ENCODE measurements at places on chromosomes 5 and 9. TPM values are rescaled to one million over a fixed set of nuclear protein-coding genes. Genes with fewer than 3 reads are reported as not detected.

- H3K27ac ChIP-seq = peak overlapping the region; percentile 97
- no peak for DNase-seq
- H3K36me3 ChIP-seq = peaks cover 7% of the 10 kb centered on the region
- H3K27me3 ChIP-seq = peaks cover 8% of the 10 kb centered on the region
These were observed 105.3 kb downstream of the PCSK1 start for GRCh38 chr5:96327722-96328121.

GRCh38 chr5:10580531-10581423 is 16.9 kb downstream of the ANKRD33B start:
- peaks cover 4% of the 10 kb centered on the region for H3K36me3 ChIP-seq
- no peak overlapping the region for H3K4me3 ChIP-seq

DNA sequence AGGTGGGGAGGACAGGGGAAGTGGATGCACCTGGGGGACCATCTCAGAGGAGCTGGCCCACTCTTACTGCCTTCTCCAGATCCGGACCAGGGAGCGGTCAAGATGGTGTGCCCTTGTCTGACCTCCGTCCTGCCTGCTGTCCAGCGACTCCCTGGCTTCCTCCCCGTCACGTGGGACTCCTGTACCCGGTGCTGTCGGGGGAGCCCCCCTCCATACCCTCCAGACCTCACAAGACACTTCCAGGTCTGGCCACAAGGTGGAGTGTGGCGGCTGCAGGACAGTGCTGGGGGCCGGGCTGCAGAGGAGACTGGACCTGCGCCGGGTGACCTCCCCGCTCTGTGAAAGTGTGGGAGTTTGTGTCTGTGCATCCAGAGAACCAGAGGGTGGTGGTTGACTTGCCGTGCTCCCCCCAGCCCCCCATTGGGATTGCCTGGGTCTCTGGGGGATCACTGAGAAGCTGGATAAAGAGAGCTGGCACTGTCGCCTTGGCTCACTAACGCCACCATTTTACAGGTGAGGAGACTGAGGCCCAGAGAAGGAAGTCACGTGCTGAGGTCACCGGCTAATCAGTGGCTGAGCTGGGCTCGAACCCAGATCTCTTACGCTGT is 1.9 kb upstream of the CRB2 start:
- H3K27ac ChIP-seq = no peak overlapping the region
- no peak overlapping the region for H3K4me3 ChIP-seq
- no peaks in the 10 kb centered on the region for H3K36me3 ChIP-seq
- DNase-seq = peak; percentile 92

DNA sequence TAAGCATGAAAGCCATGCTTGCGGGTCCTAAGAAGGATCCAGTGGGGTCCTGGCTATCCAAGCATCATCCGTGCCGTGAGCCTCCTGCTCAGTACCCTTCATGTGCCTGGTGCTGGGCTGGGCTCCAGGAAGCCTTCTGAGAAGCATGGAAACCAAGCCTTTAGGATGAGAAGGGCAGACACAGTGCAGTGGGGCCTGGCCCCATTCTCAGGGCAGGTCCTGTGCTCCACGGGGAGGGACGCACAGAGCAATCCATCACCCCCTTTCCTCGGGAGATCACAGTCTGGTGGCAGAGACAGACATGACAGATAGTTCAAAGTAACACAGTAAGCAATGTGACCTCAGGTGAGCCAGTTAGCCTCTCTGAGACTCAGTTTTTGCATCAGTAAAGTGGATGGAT is 76.9 kb downstream of the RGS3 start:
- H3K4me1 ChIP-seq = peaks cover 58% of the 10 kb centered on the region
- H3K27ac ChIP-seq = peak overlapping the region; percentile 38
- no peaks in the 10 kb centered on the region for H3K36me3 ChIP-seq
- H3K4me3 ChIP-seq = no peak overlapping the region
- DNase-seq = no peak
- H3K27me3 ChIP-seq = peaks cover 14% of the 10 kb centered on the region

GRCh38 chr9:132268725-132269352 is 85.9 kb downstream of the SETX start:
- peaks cover 22% of the 10 kb centered on the region for H3K4me1 ChIP-seq
- peak; percentile 82 for DNase-seq
- H3K4me3 ChIP-seq = no peak overlapping the region

GRCh38 chr9:127897193-127897692 is 2.2 kb downstream of the ST6GALNAC6 start:
- no peak overlapping the region for H3K4me3 ChIP-seq
- peak; percentile 82 for DNase-seq
- peaks cover 3% of the 10 kb centered on the region for H3K27me3 ChIP-seq
- H3K4me1 ChIP-seq = peaks cover 1% of the 10 kb centered on the region
- peaks cover 20% of the 10 kb centered on the region for H3K36me3 ChIP-seq

DNA sequence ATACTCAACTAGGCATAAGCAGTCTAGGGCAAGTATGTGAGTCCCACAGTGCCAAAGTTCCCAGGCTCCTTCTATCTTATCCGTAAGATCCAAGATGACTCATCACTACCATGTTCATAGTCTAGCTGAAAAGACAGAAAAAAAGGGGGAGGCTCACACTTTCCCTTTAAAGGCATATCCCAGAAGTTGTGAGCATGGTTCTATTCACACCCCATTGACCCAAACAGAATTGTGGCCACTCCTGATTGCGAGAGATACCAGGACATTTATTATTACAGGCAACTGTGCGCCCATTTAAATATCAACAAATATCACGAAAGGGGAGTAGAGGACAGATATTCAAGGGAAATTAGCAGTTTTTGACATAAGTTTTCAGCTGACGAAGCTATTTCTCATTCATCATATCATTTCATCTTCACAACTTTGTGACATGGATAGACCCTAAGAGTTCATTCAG is 8.1 kb upstream of the PFDN1 start:
- DNase-seq = no peak
- no peak overlapping the region for H3K4me3 ChIP-seq
- no peak overlapping the region for H3K27ac ChIP-seq
- no peaks in the 10 kb centered on the region for H3K27me3 ChIP-seq
- H3K36me3 ChIP-seq = no peaks in the 10 kb centered on the region

- no peak for DNase-seq
- peaks cover 6% of the 10 kb centered on the region for H3K27me3 ChIP-seq
- H3K4me3 ChIP-seq = peak overlapping the region; percentile 74
- H3K27ac ChIP-seq = no peak overlapping the region
These were observed 32.1 kb downstream of the SMARCA2 start for GRCh38 chr9:2047144-2047671.

GRCh38 chr9:68999393-69000105 is 14.4 kb downstream of the PRKACG start:
- H3K27ac ChIP-seq = no peak overlapping the region
- no peak overlapping the region for H3K4me3 ChIP-seq
- H3K4me1 ChIP-seq = peaks cover 3% of the 10 kb centered on the region
- H3K27me3 ChIP-seq = no peaks in the 10 kb centered on the region
- H3K36me3 ChIP-seq = no peaks in the 10 kb centered on the region
- peak; percentile 53 for DNase-seq

DNA sequence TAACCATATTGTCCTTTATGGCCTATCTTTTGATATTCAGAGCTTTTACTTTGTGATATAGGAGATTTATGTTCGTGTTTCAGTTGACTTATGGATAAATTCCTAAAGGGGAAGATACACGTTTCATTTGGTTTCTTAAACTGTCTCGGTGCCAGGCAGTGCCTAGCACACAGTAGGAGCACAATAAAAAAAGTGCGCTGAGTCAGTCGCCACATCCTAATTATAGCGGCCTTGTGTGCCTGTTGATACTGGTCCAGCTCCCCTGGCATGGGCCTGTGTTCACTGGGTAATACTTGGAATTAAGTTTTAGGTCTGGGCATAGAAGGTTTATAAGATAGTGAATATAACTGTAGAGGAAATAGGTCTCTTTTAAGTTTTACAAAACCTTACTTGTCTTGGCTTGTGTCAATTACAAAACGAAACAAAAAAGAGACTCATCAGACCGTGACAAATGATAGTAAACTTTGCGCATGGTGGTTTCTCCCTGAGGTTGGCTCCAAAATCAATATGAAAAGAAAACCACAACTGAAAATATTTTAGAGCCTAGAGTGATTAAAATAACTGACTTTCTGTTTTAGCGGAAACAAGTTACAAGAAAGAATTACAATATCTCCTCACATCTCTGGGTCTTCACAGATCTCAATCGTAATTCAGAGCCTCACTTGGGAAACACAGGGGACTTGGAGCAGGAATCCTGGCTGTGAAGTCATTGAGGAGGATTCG is 84.8 kb downstream of the MVB12B start:
- H3K4me3 ChIP-seq = no peak overlapping the region
- H3K4me1 ChIP-seq = peaks cover 7% of the 10 kb centered on the region
- H3K36me3 ChIP-seq = no peaks in the 10 kb centered on the region
- H3K27ac ChIP-seq = no peak overlapping the region

GRCh38 chr9:17062497-17062896 is 72.3 kb upstream of the CNTLN start:
- DNase-seq = no peak
- no peaks in the 10 kb centered on the region for H3K4me1 ChIP-seq
- H3K36me3 ChIP-seq = no peaks in the 10 kb centered on the region

GRCh38 chr9:133101356-133102189 is 19.5 kb downstream of the RALGDS start:
- H3K36me3 ChIP-seq = peaks cover 24% of the 10 kb centered on the region
- H3K27ac ChIP-seq = peak overlapping the region; percentile 68
- no peak overlapping the region for H3K4me3 ChIP-seq
- peaks cover 3% of the 10 kb centered on the region for H3K4me1 ChIP-seq
- DNase-seq = no peak
- H3K27me3 ChIP-seq = peaks cover 24% of the 10 kb centered on the region

GRCh38 chr5:143390941-143391340 is 12.5 kb downstream of the NR3C1 start:
- no peak overlapping the region for H3K4me3 ChIP-seq
- H3K36me3 ChIP-seq = peaks cover 1% of the 10 kb centered on the region
- no peaks in the 10 kb centered on the region for H3K27me3 ChIP-seq
- no peak overlapping the region for H3K27ac ChIP-seq
- no peak for DNase-seq

- H3K36me3 ChIP-seq = no peaks in the 10 kb centered on the region
- no peak for DNase-seq
- H3K27me3 ChIP-seq = peaks cover 15% of the 10 kb centered on the region
- peaks cover 31% of the 10 kb centered on the region for H3K4me1 ChIP-seq
- H3K4me3 ChIP-seq = no peak overlapping the region
These were observed 13.0 kb downstream of the CXXC5 start for GRCh38 chr5:139660923-139661814.

DNA sequence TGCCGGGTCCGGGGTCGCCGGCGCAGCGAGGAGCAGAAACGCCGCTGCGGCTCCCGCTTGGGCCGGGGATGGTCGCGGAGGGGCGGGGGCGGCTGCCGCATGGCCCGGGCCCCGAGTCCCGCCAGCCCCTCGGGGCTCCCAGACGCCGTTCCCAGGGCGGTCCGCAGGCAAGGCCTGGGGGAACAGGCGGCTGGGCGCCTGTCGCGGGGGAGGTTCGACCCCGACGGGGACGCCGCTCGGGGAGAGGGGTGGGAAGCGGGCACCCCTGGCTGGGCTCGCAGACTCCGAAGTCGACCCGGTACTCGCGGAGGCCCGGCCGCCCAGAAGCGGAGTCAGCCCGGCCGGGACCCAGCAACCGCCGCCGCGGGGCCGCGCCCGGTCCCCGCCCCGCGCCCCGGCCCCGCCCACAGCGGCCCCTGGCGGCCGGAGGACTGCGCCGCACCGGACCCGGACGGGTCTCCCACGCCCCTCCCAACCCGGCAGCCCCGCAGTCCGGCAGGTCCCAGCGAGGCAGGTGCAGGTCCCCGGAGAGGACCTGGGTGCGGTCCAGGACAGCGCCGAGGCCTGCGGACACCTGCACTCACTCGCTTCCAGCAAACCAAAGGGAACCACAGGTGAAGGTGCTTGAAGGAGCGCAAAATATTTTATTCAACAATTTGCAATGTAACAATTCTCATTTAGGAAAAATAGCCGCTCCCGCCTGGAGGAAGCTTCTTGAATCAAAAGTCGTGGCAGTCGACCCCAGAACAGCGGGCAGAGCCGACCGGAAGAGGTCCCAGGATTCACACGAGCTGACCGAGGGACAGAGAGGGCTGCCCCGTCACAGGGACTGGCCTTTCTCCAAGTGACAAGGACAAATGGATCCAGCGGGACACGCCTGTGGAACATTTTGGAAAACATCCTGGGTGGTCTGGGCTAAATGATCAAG is at the start of gene INPP5E:
Gene INPP5E, minus strand, starts transcription at position 365 of the 928 bp plus-strand sequence. CDS start 426 bp downstream, outside the sequence.
- H3K36me3 ChIP-seq = no peaks in the 10 kb centered on the region
- DNase-seq = peak; percentile 91
- peaks cover 14% of the 10 kb centered on the region for H3K4me1 ChIP-seq
- no peak within 1 kb of the TSS for H3K27ac ChIP-seq
- H3K4me3 ChIP-seq = peak within 1 kb of the TSS; percentile 89

GRCh38 chr5:72622170-72622760 is 115.1 kb upstream of the ZNF366 start:
- H3K27ac ChIP-seq = no peak overlapping the region
- no peak overlapping the region for H3K4me3 ChIP-seq
- no peaks in the 10 kb centered on the region for H3K36me3 ChIP-seq
- no peak for DNase-seq
- no peaks in the 10 kb centered on the region for H3K4me1 ChIP-seq

GRCh38 chr5:52738095-52738506 is 49.6 kb upstream of the ITGA1 start:
- H3K27ac ChIP-seq = no peak overlapping the region
- H3K27me3 ChIP-seq = no peaks in the 10 kb centered on the region
- H3K36me3 ChIP-seq = no peaks in the 10 kb centered on the region
- H3K4me3 ChIP-seq = no peak overlapping the region
- no peaks in the 10 kb centered on the region for H3K4me1 ChIP-seq

The NUP214 gene
- total RNA-seq = 56.5 TPM

The PCDHGA7 gene
- total RNA-seq = 4.2 TPM

The PROB1 gene
- 1.3 TPM for total RNA-seq

The PCDHGB1 gene
- total RNA-seq = 9.6 TPM

The FOXI1 gene
- not detected for total RNA-seq

The CDH18 gene
- total RNA-seq = 0.49 TPM

The SOX30 gene
- not detected for total RNA-seq

The CCDC183 gene
- 20.0 TPM for total RNA-seq

The SHISAL2B gene
- total RNA-seq = not detected

Measured in glutamatergic neuron (in vitro differentiated cells).